Thyroid gland (tissue), 4 donors: ENCODE measurements at places on chromosomes 5 and 9. TPM values are rescaled to one million over a fixed set of nuclear protein-coding genes. Genes with fewer than 3 reads are reported as not detected.

- DNase-seq, result no peak
These were observed 10.8 kb downstream of the SARDH start for GRCh38 chr9:133727277-133727875.

- no peak for DNase-seq
These were observed 2.9 kb downstream of the IFNE start for GRCh38 chr9:21479152-21479702.

DNA sequence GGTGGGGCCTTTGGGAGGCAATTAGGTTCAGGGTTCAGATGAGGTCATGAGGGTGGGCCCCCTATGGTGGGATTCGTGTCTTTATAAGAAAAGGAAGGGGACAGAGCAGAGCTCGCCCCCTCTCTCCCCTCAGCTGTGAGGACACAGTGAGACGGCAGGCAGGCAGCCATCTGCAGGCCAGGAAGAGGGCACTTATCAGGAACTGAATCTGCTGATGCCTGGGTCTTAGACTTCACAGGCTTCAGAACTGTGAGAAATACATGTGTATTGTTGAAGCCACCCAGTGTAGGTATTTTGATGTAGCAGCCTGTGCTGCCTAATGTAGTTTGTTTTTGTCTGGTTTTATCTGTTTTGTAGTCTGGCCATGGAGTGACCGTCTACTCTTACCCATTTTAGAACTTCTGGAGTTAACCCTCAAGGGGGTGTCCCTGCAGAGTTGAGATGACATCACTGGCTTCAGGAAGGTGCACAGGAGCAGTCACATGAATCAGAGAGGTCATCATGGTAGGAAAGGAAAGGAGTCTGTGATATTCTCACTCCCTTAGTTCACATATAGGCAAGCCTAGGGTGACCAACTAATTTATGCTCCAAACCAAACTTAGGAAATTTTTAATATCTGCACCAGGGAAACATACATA is 71.0 kb downstream of the LRRC70 start:
- no peak for DNase-seq

DNA sequence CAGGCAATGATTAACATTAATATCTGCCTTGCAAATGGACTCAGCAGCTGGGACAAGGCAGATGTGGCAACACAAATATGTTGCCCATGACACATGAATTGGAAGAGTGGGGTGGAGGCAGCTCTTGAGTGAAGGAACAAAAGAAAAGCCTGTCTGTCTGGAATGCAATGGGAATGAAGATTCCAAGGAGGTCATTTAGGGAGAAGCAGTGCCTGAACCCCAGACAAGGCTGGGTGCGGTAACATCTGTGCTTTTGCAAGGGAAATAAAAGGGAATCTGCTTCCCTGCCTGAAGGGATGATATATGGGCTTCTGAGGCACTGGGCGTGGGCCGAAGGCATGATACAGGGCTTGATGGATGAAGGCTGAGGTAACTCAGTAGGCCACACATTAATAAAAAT is 94.1 kb upstream of the TRIM32 start:
- DNase-seq, result no peak

GRCh38 chr9:134955801-134956200 is 38.1 kb upstream of the FCN1 start:
- no peak for DNase-seq

- peak; percentile 15 for DNase-seq
These were observed 529.1 kb upstream of the SEMA6A start for GRCh38 chr5:117103703-117104102.

DNA sequence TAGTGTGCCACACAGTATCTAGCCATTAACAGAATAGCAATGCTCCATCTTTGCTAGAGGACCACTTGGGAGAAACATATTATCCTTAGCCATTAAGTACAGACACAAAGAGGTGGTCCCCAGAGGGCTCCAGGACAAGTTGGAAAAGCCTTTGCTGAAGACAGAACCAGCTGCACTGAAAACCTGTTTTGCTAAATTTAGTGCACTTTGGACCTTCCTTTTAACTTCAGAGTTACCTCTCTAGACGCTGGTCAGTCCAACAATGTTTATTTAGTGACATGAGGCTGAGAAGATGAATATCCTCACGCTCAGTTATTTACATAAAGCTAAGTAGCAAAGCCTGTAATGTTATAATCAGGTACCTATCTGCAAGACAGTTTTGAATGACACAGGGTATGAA is 265.0 kb upstream of the ZNF608 start:
- DNase-seq, result no peak

- peak; percentile 53 for DNase-seq
These were observed at the start of gene PCDHB5 for GRCh38 chr5:141135030-141135717. Gene PCDHB5, plus strand, starts transcription at chr5:141135206. Its CDS starts 229 bp downstream, at chr5:141135435.

DNA sequence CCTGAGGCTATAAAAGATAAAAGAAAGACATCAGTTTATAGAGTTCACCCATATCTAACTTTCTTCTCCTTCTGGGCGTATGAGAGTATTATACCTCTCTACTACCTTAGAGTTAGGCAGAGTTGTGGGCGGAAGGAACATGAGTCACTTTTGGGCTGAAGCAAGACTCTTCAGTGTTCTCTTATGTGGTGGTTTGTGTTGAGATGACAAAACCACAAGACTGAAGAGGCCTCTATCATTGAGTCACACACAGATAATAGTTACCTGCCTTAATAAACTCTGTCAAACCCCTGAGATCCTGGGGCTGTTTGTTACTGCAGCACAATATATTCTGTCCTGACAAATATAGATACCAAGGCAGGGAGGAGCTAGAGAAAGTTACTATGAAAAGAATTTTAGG is 184.2 kb downstream of the EFNA5 start:
- no peak for DNase-seq

DNA sequence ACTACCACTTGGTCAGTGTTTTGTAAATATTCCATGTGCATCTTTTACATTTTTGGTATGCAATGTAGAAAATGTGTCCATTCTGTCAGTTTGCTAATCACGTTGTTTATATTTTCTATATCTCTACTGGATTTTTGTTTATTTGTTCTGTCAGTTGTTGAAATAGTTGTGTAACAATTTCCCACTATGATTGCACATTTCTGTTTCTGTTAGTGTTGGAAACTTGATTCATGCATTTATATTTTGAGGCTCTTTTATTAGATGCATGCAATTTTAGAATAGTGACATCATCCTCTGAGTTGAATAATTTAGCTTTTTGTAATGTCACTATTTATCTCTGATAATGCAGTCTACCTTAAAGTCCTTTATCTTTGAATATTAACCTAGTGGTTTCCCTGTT is 25.8 kb upstream of the LECT2 start:
- DNase-seq, result no peak

- no peak for DNase-seq
These were observed 1.6 kb downstream of the RAD23B start for GRCh38 chr9:107284636-107285035.

CDKN2B gene
- 1.6 TPM for total RNA-seq

GRCh38 chr9:27437652-27438373 is 86.3 kb upstream of the IFNK start:
- no peak for DNase-seq

DNA sequence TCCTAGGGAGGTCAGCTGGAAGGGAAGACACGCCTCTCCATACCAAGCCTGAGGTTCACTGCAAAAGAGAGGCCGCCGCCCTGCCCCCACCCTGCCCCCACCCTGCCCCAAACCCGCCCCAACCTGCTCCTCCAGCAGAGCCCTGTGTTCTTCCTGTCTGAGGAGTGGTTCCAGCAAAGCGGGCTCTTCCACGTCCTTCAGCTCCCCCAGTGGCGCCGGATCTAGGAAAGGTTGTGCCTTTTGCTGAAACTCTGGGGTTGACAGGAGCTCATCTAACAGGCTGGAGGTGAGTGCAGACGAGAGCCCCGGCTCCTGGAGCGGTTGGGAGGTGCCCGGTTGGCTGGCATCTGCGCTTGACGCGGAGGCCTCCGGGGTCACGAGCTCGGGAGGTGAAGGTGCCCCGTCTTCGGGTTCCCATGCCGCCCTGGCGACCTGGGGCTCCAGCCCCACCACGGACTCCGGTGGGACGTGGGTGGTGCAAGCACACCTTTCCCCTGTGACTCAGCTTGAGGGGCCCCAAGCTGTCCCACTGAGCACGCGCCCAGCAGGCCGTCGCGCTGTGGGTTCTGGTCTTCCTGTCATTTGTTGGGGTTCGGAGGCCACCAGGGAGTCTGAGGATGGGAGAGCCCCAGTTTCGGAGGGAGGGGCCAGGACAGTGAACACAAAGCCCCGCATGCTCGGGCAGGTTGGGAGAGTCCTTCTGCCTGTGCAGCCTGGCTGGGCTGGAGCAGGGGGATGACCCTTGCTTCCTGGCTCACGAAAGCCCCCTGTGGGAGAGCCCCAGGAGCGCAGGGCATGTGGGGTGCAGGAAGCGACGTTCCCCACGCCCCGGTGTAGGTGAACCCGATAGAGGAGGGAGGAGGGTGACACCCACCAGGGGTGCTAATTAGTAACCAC is 1467.1 kb downstream of the FOXD4L5 start:
- DNase-seq, result peak; percentile 40

DNA sequence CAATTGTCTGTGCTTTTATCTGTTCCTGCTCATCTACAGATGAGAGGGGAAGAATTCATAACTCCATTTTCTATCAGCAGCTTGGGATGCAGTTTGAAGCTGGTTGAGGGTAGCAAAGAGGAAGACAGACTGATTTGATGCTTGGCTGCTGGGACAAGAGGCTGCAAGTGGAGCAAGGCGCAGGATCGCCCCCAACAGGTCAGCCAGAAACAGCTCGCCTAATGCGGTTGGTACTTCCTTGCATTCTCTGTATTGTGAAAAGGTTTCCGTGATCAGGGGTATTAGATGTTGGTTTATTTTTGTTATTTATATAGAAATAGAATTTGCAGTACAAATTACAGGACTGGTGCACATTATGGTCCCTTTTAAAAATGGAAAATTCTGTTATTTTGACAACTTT is 40.6 kb downstream of the ZNF883 start:
- peak; percentile 12 for DNase-seq

- no peak for DNase-seq
These were observed 76.6 kb upstream of the PRRC1 start for GRCh38 chr5:127440831-127441230.

GRCh38 chr9:129458155-129458661 is 162.7 kb downstream of the C9orf50 start:
- peak; percentile 85 for DNase-seq

SLC25A48 gene
- total RNA-seq, result not detected

GRCh38 chr5:136232316-136232715 is 39.4 kb upstream of the SMIM32 start:
- DNase-seq, result no peak

- DNase-seq, result no peak
These were observed 25.8 kb downstream of the FBXL7 start for GRCh38 chr5:15525703-15526275.

- no peak for DNase-seq
These were observed 104.3 kb downstream of the PHF2 start for GRCh38 chr9:93680443-93681268.

DNA sequence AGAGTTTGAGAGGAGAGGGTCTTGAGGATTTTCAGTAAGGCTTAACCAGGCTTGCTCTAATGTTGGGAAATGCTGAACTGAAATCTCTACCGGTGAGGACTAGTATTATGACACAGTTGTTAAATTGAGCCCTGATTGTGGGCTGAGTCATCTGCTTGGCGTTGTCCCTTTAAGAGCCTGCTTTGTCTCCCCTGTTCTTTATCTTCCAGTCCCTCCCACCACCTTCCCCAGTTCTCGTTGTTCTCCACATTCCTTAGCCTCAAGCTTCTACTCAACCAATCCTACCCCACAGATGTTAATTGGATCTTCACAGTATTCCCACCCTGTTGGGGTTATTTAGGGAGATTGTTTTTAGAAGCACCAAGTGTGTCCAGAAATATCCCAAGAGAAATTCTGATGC is 57.6 kb downstream of the ANKRD55 start:
- no peak for DNase-seq

- no peak for DNase-seq
These were observed 240.8 kb upstream of the ZNF462 start for GRCh38 chr9:106622164-106622487.

GRCh38 chr5:73328640-73329039 is 119.9 kb downstream of the FOXD1 start:
- DNase-seq, result no peak

DNM1 gene
- total RNA-seq, result 5.6 TPM

SLCO6A1 gene
- total RNA-seq, result not detected

BARX1 gene
- not detected for total RNA-seq

SPATA31D4 gene
- total RNA-seq, result not detected

DNA sequence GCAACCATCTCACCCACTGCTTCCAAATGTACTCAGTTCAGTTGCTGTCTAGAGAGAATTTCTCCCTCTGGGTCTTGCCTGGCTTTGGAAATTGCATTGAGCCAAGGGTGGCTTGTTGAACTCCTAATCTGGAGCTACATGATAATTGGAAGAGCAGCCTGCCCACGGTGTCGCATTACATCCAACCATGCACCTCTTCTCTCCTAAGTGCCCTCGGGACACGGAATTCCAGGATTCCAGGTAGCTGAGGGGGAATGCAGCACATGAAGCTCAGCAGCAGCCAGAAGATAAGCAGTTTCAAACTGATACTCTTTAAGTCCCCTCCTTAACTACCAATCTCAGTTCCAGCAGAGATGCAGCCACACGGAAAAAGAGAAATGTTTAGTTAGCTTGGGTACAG is 509.4 kb upstream of the KLF4 start:
- no peak for DNase-seq

NR2F1-AS1 gene
- 4.1 TPM for total RNA-seq

CDH10 gene
- not detected for total RNA-seq

DNA sequence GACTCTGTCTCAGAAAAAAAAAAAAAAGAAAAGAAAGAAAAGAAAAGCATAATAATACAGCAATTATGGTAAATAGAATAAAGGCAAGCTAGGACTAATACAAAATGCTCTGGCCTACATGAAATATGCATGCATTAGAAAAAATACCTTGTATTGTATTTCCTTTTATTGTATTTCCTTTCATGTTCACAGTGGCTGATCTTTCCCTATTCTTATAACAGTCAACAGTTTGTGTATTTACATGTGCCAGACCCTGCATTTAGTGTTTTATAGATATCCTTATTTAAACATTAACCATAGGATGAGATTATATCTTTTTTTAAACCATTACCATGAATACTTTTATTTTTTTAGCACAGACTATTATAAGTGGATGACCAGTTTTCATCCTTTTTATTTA is 56.3 kb upstream of the ARL15 start:
- DNase-seq, result no peak

CARTPT gene
- total RNA-seq, result 8.7 TPM

DNA sequence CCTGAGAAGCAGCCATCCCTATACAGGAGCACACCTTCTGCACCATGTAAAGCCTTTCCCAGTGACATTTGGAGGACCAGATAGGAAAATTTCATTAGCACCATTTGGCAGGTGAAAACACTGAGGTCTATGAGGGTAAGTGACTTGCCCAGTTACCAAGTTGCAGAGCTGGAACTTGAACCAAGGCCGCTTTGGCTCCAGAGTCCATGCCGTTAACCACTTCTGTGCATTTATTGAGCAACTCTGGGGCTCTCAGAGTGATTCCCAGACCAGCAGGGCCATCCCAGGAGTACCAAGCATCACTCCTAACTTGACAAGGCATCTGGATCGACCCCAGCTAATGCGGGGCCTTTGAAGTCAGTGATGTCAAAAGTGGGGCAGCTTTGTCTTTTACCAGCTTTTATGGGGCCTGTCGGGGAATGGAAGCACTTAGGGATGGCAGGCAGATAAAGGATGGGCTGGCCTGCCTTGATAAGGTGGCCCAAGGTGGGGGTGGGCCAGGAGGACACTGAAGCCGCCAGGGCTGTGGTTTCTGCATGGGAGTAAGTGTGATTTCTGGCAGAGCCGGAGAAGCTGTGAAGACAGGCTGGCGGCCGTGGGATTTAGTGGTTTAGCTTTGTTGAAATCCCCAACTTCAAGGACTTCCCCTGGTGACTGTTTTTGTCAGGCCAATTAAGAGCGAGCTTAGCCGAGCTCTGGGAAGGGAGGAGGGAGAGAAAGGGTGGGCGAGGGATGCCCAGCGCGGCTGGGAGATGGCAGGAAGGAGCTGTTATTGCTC is 127.3 kb downstream of the MACROH2A1 start:
- no peak for DNase-seq

SHLD3 gene
- total RNA-seq, result 3.9 TPM
